ENCODE measurements at places on chromosomes 4 and X.
A peak's percentile ranks its signal among the peaks of the same experiment; 100 is the strongest.

DNA sequence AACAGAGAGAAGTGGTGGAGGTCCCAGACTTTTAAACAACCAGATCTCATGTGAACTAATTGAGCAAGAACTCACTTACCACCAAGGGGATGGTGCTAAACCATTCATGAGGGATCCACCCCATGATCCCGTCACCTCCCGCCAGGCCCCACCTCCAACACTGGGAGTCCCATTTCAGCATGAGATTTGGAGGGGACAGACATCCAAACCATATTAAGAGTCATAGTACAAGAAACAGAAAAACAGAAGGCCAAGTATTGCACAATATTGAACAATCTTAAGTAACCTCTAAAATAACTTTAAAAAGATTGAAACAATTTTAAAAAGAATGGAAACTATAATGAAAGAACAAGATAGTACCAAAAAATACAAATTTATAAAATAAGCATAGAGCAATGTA lies 110.0 kb downstream of the CBR4 start:
- no peak for DNase-seq

GRCh38 chr4:150609131-150609530 lies 27.2 kb downstream of the MAB21L2 start:
- DNase-seq: no peak

GRCh38 chr4:78651250-78651860 lies 99.8 kb downstream of the ANXA3 start:
- DNase-seq: no peak

- no peak for DNase-seq
Measured at GRCh38 chr4:16000708-16001483, 37.9 kb upstream of the FGFBP2 start.

DNA sequence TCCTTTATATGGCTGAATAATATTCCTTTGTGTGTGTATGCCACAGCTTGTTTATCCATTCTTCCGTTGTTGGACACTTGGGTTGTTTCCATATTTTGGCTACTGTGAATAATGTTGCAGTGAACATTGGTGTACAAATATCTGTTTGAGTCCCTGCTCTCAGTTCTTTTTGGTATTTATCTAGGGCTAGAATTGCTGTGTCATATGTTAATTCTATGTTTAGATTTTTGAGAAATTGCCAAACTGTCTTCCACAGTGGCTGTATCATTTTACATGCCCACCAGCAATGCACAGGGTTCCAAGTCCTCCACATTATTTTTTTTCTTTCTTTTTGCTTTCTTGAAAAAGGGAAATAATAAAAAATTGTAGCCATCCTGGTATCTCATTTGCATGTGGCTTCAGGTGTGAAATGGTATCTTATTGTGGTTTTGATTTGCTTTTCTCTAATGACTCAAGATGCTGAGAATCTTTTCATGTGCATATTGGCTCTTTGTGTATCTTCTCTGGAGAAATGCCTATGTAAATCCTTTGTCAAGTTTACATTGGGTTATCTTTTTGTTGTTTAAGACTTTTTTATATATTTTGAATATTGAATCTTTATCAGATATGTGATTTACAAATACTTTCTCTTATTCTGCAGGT lies 129.7 kb downstream of the RAPGEF2 start:
- no peak for DNase-seq

DNA sequence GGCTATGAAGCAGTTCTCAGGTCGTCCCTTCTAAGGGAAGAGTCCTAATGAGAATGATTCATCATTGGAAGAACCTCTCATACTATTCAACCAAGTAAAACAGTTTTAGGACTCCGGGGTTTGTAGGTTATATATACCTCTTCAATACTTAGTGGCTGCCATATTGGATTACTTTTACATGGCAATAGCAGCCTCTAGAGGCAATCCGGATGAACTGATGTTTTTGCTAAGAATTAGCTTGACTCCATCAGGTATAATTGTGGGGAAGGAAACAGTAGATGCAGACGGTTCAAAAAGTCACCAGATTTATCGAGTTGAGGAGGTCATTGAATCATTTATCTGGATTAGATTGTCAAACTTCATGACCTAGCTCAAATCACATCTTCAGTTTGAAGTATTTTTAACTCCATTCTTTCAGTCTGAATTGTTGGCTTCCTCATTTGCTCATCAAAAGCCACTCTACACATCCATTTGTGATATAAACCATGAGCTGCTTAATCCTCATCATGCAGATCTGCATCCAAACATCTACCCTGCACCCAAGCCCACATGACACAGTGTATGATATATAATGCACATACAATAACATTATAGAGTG lies 28.4 kb downstream of the GUCY1B1 start:
- DNase-seq: no peak

GRCh38 chr4:170047771-170048354 lies 21.7 kb upstream of the MFAP3L start:
- peak; percentile 14 for DNase-seq

GRCh38 chr4:67723949-67724348 lies 23.0 kb upstream of the UBA6 start:
- DNase-seq: no peak

- no peak for DNase-seq
Measured at GRCh38 chr4:8593264-8594096, 915 bp downstream of the CPZ start.

DNA sequence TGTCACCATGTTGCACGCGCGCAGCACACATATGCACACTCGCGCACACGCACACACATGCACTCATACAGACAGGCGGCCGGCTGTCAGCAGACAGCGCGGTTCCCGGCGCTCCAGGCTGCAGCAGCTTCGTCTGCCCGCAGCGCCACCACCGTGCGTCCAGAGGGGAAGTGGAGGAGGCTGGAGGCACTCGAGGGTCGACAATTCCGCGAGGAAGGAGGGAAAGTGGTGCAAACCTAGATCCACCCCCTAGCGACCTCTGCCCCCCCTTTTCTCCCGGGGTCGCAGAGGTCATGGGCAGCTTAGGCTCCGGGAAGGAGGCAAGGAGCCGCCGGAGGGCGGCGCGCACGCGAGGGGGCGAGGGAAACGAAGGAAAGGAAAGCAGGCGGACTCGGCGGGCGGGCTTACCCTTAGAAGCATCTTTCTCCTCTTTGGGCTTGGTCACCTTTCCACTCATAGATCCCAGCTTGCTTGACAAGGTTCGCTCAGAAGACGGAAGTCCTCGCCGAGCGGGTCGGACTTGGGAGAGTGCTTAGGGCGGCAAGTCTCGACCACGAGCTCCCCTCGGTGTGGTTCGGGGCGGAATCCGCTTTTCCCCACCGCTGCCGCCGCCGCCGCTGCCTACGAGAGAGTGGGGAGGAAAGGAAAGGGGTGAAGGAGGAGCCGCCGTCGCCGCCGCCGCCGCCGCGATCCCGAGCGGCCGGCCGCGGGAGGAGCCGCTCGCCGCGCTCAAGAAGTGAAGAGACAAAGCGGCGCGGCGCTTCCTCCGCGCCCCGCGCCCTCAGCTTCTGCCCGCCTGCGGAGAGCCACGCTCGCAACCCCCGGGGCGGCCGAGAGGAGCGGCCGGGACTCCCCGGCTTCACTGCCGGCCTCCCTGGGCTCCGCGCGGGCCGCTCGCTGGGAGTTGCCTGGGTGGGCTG lies 326.6 kb upstream of the F9 start:
- no peak for DNase-seq

DNA sequence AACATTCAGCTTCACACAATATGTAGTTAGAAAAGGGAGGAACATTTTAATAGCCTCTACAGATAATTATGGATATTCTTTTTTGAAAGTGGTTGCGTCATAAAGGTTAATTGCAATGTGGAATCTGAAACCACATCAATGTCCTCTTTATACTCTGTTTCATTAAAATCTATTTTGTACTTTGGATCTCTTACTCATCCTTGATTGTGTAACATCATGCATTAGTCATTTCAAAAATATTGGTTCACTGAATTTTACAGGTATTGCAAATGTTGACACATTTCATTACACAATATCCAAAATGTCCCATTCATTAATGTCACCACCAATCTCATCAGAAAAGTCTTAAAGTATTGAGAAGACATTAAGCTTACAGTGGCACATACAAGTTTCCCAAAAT lies 62.7 kb upstream of the USP9X start:
- no peak for DNase-seq

- DNase-seq: no peak
Measured at GRCh38 chr4:153018684-153019083, 82.6 kb downstream of the FHDC1 start.

DNA sequence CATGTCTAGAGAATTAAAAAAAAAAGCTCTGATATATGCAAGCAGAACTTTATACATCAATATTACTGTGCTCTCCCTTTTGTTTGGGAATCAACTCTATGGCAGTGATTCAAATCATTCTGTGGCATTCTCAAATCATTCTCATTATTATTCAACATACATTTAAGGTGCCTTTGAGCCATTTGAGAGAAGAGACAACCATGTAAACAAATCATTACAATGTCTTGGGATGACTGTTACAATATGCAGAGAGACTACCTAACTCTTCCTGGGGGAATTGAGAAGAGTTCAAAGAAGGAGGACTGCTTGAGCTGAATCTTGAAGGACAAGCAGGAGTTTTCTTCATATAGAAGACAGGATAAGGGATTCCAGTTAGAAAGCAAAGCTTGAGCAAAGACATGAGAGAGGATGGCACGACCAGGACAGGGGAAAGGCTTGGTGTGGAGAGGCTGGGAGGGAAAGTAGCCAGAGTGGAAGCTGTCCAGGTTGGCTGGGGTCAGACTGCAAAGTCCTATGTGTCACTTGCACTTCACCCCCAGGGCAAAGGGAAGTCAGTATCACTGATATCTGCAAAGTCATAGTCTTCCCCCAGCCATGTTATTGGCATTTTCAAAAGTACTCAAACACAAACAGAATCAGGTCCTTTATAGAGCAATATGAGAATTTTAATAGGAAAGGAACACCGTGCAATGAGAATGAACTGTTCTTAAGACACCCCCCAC lies 9.0 kb downstream of the SEC24D start:
- DNase-seq: no peak

- no peak for DNase-seq
Measured at GRCh38 chrX:150372280-150372679, 9.2 kb downstream of the MAMLD1 start.

DNA sequence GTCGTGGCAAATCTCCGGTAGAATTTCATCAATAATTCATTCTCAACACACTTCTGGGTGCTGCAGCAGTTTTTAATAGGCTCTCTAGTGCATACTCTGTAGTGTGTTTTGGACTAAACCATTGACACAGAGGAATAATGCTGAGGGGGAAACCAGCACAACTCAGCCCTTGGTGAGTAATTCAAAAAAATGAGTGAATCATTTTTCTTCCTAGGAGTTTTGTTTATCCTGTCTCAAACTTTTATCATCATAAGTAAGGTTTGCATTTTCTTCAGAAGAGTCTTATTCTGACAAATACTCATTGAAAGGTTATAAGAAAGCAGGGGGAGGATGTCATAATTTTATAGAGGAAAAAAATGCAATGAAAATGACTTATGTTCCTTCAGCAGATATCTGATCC lies 2542.7 kb downstream of the PCDH7 start:
- DNase-seq: no peak

DNA sequence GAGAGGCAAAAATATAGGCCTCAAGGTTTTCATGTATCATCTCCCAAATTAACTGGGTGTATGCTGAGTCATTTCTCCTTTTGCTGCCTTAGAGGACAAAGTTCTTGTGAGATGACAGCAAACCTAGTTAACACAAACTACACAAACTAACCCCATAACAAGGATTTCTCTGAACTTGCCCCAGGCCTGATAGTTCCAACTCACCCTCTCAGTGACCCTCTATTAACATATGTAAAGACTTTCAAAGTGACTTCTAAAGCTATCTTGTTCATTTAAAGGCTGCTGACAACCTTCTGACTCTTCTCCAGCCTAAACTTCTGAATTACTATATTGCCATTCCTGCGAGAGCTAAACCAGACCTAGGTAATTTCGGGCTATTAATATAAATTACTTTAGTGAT lies 43.2 kb upstream of the CCDC149 start:
- no peak for DNase-seq

GRCh38 chr4:2304877-2305561 lies 43.1 kb upstream of the MXD4 start:
- DNase-seq: no peak

- no peak for DNase-seq
Measured at GRCh38 chr4:186981161-186981560, 257.5 kb upstream of the FAT1 start.

DNA sequence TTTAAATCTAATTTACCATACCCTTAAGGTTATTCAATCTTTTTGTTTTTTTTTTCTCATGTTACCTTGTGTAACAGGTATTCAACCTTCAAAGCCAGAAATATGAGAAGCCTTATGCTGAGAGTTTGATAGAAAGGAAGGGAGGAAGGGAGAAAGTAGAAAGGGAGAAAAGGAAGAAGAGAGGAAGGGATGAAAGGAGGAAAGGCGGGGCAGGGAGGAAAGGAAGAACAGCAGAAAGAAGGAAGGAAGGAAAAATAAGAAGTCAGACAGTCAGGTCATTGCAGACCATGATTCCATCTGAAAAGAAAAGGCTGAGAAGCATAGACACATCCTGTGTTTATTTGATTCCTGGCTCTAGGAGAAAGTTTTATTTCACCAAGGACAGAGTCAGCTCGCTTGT lies 30.9 kb downstream of the RTL9 start:
- no peak for DNase-seq

- no peak for DNase-seq
Measured at GRCh38 chr4:41290479-41290878, 33.8 kb downstream of the UCHL1 start.

DNA sequence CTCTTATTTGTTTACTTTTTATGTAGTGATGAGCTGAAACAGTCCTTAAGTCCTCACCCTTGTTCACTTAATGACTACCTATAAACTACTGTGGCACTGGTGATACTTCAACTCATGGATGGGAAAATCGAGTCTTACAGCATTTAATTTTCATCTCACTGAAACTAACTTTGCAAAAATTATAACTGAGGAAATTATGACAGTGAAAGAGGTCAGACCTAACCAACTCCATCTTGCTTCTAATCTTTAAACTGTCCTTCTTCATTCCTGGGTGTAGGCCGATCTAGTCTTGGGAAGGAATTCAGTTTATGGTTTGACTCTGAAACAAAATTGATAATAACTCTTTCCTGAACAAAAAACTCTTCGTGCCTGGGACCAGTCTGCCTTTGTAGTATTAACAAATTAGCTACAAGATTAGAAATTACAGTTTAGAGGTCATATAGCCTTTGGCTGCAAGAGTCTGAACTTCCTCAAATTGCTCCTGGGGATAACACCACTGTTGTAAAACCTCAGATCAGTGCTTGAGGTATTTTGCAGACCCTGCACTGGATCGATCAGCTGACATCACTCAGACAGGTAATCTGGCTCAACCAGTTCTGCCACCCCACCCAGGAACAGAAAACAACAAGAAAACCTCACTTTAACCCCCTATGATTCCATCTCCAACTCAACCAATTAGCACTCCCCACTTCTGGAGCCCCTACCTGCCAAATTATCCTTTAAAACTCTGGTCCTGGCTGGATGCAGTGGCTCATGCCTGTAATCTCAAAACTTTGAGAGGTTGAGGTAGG lies 995.7 kb upstream of the PRKX start:
- no peak for DNase-seq
